Posterior cingulate gyrus (tissue), 11 donors: ENCODE measurements at places on chromosomes 3 and 15.

- peak; percentile 82 for DNase-seq
These were observed at the start of gene PCOLCE2 for GRCh38 chr3:142888481-142889211. Gene PCOLCE2 (minus strand): TSS chr3:142889083. CDS start chr3:142888896, 187 bp downstream.

- peak; percentile 29 for DNase-seq
These were observed 316.6 kb upstream of the UBE2E2 start for GRCh38 chr3:22886439-22887068.

GRCh38 chr15:80105193-80105592 is 45.7 kb downstream of the ZFAND6 start:
- no peak for DNase-seq

DNA sequence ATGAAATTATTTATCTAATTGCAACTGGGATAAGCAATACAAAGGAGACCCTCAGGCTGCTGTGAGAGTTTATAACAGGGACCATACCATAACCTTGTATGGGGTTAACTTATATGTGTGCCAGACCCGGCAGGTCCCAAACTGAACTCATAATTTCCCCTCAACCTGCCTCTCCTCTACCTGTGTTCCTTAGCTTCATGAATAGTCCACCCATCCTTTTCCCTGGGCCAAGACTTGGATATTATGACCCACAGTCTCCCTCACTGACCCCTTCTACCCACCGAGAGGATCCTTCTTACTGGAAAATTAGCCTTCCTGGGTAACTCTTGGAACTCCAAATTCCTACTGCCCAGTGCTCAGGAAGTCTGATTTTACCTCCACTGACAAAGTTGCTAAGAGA is 3.4 kb upstream of the TSPAN3 start:
- DNase-seq, result no peak

GRCh38 chr15:40582726-40583246 is 11.3 kb upstream of the KNL1 start:
- no peak for DNase-seq

DNA sequence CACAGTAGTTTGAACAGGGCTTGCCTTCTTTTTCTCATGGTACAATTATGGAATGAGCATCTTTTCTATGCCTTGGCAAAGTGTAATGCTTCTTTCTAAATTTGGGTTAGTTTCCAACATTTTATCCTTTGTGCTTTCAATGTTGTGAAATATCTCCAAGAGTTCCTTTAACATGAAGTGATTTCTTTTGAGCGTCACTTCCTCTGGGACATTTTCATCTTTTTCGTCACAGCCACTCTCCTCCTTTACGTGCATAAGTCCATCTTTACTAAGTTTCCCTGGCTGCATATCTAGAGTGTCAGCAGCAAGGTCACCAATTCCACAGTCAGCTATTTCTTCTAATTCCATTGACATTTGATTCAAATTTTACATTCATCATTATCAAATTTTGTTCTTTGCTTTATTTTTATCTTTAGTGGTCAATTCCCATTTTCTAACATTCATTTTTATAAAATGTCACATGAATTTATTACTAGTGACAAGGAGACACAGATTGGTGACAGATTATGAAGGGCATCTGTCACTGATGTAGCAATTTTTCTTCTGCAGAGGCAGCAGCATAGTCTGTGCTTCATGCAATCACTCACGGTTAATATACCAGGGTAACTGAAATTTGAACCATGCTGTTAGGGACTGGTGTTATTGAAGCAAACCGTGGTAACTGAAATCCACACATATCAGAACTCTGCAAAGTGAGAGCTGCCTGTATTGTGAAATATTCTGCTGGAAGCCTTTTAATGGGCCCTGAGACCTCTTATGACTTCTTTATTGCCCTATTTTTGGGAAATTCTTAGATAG is 126.5 kb upstream of the THBS1 start:
- DNase-seq, result no peak

- no peak for DNase-seq
These were observed 155.6 kb downstream of the ADAM10 start for GRCh38 chr15:58593870-58594269.

DNA sequence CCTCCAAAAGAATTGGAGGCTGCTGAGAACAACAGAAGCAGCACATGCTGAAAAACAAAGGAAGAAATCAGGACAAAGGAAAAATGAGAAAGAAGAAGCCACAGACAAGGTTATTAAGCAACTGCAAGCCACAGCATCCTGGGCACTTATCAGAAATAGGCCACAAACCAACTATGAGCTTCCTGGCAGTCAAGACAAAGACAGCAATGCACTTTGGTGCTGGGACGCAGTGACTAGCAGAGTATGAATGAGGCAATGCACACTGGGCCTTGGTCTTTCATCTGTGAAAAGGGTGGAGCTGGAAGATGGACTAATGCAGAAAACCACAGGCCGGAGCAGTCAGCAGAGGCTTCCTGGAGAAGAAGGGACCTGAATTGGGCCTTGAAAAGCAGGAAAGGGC is 56.0 kb upstream of the LINGO1 start:
- no peak for DNase-seq

GRCh38 chr3:133988631-133989161 is 41.0 kb downstream of the SLCO2A1 start:
- no peak for DNase-seq

- DNase-seq, result no peak
These were observed 105.8 kb upstream of the ARL6 start for GRCh38 chr3:97658668-97659285.

DNA sequence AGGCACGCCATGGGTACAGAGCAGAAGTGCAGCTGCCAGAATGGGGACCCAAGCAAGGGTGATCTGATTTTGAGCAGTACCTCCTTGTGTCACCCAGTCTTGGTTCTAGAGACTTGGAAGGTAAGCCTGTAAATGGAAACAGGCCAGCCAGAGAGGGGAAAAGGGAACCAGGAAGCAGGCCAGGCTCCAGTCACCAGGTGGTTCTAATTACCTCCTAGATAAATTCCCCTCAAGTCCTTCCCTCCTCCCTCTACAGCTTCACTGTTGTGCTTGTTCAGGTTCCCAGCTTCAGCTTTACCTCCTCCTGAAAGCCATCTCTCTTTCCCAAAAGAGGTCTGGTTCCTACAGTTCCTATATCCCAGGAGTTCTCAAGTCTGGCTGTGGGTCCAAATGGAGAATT is 58.8 kb upstream of the SLC7A14 start:
- DNase-seq, result no peak

GRCh38 chr15:49372366-49372765 is 50.7 kb upstream of the FGF7 start:
- DNase-seq, result no peak

GRCh38 chr3:87780811-87781210 is 278.0 kb downstream of the CGGBP1 start:
- DNase-seq, result no peak

DNA sequence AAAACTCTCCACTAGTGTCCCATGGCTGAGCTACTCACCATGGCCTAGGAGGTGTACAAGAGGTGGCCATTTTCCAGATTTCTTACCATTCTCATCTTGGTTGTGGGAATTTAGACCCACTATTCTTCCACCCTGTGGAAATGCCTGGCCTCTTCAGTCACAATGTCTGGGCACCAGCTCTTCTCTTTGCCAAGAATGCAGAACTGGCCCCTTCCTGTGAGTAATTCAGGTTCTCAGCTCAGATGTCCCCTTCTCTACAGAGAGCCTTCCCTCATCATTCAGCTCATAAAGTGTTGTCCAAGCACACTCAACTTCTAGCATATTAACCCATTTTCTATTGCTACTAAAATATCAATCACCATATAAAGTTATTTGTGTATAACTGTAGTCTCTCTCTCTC is 575.5 kb upstream of the KCNMB2 start:
- no peak for DNase-seq

- DNase-seq, result no peak
These were observed 133.6 kb downstream of the CLSTN2 start for GRCh38 chr3:140068494-140069017.

GRCh38 chr3:197269024-197269423 is 29.4 kb downstream of the DLG1 start:
- no peak for DNase-seq

DNA sequence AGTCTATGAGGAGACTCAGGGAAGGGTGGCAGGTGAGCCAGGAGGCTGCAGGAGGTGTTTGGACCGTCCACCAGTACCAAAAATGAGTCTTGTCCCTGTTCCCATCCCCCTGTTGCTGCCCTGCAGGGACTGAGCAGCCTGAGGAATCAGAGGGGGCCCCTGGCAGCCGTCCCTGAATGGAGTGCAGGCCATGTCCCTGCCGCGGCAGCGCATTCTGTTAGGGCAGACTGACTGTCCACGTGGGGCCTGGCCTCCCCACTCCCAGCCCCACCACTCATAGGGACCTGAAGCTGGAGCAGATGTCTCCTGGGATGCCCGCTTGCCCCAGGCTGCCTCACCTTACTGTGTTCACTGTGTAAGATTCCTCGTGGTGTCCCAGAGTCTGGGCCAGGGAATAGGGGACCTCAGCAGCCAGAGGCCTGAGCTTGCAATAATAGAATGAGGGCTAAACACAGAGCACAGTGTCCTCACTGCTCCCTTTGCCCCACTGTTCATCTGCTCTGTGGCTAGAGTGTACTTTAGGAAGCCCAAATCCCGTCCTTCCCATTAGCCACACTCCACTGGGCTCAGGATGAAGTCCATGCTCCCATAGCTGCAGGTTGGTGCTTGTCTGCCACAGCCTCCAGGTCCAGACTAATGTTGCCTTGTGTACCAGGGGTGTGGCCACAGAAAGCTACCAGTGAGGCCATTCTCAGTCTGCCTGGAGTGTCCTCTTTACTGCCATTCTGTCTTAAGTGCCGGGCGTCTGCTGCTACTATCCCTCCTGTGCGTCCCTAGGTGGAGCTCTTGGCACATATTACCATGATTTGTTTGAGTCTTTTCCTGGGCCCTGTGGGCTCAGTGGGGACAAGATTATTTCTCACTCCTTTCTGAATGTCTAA is 63.2 kb downstream of the HCN4 start:
- DNase-seq, result peak; percentile 76

GRCh38 chr3:53775834-53776251 is 70.4 kb downstream of the CHDH start:
- no peak for DNase-seq

DNA sequence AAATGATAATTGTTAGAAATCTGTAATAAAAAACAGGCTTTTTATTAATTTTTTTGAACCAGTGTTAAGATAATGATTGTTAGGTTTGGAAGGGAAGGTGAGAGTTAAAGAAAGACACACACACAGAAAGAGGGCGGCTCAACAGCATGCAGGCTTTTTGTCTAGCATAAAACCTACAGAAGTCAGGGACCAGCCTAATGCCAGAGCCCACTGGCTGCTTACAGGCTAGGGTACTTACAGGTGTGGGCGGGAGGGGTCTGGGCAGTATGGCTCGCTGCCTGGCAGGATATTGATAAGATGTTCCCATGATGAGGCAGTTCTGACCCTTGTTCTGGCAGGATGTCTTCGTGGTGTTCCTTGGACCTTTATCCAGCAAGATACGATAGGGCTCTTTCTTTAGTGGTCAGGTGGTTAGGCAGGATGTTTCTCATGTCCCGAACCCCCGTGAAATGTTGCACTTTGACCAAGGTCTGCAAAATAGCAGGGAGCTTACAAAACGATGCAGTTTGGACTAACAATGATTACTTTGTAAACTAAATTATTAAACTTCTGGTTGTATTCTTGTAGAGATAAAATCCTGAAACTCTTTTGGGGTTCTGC is 84.7 kb downstream of the DCUN1D1 start:
- no peak for DNase-seq

DNA sequence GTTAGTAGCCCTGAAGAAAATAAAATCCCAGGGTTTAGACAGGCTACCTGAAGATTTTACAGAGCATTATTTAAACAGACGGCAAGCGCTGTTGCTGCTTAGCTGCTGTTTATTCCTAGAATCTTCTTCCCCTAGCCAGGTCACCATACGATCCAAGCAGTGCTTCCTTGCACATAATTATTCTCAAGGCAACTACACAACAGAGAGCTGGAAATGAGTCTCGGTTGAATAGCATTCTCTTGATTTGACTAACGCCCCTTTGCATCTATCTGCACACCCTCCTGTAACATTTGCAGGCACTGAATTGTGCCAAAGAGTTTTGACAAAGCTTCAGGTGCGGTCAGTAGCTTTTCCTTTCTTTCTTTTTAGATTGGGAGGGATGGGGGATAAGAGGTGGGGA is 564.4 kb downstream of the TBL1XR1 start:
- DNase-seq, result no peak

- no peak for DNase-seq
These were observed 43.5 kb upstream of the STXBP5L start for GRCh38 chr3:120864541-120864940.

- no peak for DNase-seq
These were observed 27.3 kb upstream of the NANOGP8 start for GRCh38 chr15:35112346-35112745.

GRCh38 chr3:108223928-108224327 is 1.7 kb upstream of the IFT57 start:
- DNase-seq, result no peak

- DNase-seq, result no peak
These were observed 26.1 kb downstream of the FBN1 start for GRCh38 chr15:48619446-48619845.

- DNase-seq, result peak; percentile 25
These were observed 64.5 kb downstream of the CDAN1 start for GRCh38 chr15:42672444-42672843.

- no peak for DNase-seq
These were observed 51.6 kb upstream of the TCF12 start for GRCh38 chr15:56866803-56867202.

- no peak for DNase-seq
These were observed 125.9 kb upstream of the C15orf61 start for GRCh38 chr15:67394873-67395639.

DNA sequence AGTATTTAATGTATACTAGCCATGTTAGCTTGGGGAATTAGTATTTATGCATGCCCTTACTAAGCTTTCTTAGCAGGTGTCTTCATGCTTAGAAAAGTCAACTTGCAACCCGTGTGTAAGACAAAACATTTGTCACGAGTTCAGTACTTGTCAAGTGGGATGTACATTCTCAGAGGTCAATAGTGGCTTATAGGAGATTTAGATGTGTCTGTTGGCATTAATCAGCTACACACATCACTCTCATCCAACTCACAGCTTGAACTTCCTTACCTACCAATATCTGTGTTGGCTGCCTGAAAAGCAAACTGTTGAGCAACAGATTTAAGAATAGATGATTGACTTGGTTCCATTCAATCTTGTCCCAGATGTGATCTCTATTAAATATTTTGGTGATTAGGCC is 109.5 kb downstream of the ROBO2 start:
- no peak for DNase-seq

GRCh38 chr15:43105077-43105736 is 631 bp downstream of the UBR1 start:
- DNase-seq, result no peak

DNA sequence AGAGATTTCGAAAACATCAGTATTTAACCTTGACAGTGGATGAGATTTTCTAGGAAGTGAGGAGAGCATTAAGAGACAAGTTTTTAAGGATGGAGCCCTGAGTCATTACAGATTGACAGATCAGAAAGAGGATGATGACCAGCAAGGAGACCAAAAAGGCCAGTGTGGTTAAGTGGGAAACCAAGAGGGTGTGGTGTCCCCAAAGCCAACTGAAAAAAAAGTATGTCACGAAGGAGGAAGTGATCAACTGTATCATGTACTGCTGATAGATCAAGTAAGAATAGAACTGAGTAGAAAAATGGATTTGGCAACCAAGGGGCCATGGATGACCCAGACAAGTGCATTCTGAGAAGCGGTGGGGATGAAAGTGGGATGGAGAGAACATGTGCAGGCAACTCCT is 491.8 kb downstream of the FHIT start:
- no peak for DNase-seq

- DNase-seq, result no peak
These were observed 18.2 kb downstream of the ABTB1 start for GRCh38 chr3:127690823-127691452.
